Stimulated activated CD8-positive, alpha-beta memory T cell treated with anti-CD3 and anti-CD28 coated beads, Interleukin-7, amount 100 ng/mL, for 24 hours (primary cell): ENCODE measurements at places on chromosomes 13 and 19.

GRCh38 chr13:101291646-101292515 is 124.4 kb downstream of the NALCN start:
- no peak for DNase-seq

GRCh38 chr13:66794340-66795031 is 435.6 kb downstream of the PCDH9 start:
- no peak for DNase-seq

DNA sequence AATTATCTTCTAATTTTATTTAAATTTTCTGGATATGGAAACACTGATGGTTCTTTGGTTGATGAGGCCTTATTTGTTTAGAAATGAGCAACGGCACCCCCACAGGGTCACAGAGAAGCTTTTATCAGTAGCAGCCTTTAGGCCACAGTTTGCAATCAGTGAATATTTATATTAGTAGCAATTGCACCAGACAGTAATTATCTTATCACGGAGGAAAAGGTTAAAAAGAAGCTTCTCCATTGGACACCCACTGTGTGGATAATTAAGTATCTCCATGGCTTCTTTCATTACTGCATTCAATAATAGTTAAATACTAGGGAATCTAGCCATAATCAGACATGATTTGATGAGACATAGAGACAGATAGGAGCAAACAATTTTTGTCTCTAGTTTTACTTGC is 2099.2 kb upstream of the PCDH20 start:
- DNase-seq = no peak

- no peak for DNase-seq
Measured at GRCh38 chr13:26663791-26664190, 96.8 kb downstream of the GPR12 start.

DNA sequence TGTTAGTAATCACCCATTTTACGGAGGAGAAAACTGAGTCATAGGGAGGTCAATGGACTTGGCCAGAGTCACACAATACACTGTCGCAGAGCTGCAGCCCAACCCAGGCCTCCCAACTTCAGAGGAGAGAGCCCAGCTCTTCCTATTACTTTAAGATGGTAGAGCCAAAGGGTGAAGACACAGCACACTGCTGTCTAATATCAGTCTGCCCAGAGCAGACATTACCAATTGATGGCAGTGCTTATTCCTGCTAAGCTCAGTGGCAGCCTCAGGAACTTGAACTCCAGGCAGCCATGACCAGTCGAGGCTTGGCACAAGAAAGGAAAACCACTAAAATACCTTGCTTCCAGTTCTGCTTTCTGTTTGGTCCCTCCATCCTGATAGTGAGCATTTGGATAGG is 18.4 kb downstream of the TMEM150B start:
- no peak for DNase-seq

- DNase-seq = no peak
Measured at GRCh38 chr13:113745059-113745458, 14.0 kb upstream of the TMEM255B start.

DNA sequence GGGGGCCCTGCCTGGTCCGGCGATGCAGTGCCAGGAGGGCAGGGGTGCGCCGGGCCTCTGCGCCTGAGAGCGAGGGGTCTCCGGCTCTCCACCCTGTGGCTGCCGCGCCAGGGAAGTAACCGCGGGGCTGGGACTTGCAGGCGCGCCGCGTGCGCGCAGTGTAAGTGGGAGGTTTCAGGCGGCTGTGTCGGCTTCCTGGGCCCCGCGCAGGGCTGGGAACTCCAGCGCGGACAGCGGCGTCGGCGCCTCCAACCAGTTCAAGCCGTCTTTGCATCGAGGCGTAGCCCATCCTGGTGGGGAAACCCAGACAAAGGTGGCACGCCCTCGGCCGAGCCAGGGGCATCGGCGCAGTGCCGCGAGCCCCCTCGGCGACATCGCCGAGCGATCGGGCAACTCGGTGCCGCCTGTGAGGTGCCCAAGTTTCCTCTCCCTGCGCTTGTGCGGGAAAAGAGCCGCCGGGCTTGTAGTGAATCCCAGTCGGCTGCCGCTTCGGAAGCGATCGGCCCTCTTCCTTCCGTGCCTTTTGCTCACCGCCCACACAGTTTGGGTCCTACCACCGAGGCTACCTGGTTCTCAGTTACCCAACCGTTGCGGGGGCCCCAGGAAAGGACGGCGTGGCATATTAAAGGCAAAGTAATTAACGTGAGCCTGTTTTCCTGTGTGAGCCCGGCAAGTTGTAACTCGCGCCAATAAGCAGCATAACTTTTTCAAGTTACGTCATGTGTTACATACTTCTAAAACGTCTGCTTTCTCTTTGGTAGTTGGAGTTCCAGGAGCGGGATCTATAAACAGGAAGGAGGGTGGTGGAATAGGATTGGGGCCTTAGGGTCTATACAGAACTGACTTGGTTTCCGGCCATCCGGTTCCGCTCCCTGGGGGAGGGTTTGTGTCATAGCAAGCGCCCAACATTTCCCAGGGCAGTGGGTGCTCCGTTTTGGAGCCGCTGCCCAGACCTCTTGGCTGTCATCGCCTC is 1.2 kb downstream of the LRCH1 start:
- peak; percentile 41 for DNase-seq

DNA sequence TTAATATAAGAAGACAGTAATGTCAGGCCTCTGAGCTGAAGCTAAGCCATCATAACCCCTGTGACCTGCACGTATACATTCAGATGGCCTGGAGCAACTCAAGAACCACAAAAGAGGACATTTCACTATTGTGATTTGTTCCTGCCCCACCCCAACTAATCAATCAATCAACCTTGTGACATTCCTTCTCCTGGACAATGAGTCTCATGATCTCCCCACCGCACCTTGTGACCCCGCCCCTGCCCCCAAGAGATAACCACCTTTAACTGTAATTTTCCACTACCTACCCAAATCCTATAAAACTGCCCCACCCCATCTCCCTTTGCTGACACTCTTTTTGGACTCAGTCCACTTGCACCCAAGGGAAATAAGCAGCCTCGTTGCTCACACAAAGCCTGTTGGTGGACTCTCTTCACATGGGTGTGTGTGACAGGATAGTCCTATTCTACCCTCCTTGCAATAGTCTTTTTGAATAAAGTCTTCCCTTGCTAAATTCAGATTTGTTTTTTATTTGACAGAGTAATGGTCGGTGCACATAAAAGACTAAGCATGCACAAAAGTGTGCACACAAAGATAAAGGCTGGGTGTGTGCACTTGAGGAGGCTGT is 14.0 kb downstream of the CD70 start:
- no peak for DNase-seq

DNA sequence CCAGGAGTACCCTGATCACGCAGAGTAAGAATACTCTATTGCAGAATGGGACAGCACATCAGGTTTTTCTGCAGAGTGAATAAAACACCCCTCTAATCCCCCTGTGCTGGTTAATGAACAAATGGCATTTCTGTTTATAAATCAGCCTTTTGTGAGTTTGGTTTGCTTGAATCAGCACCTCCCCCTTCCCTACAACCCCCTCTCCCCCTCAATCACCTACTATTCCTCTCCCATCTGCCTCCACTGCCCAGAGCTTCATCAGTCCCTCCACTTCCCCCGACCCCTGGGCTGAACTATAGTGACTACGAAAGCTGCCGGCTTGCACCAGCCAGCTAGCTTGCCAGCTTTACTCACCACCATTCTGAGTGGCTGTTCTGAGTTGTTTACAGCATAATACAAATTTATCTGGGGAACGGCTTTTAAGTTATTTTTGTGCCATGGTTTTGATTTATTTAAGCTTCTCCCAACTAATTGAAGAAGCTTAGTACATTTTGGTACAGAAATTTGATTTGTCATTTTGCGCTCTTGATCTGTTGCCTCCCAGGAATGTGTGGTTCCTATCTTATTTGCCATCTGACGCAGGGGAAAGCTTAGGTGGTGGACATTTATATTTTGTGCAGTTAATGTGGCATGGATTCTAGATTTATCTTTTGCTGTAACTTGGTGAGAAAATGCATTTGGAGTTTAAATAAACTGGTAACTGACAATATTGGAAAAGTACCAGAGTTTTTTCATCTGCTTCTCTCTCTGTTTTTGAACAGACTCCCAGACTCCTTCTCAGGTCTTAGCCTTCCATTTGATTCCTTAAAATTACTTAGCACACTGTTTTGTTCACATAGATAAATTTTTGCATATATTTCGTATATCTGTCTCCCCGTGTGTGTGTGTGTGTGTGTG is 41.7 kb upstream of the WDFY2 start:
- no peak for DNase-seq

- no peak for DNase-seq
Measured at GRCh38 chr19:55109527-55110291, 7.7 kb downstream of the PPP1R12C start.

GRCh38 chr19:15282311-15282705 is 50.0 kb downstream of the BRD4 start:
- DNase-seq = no peak

- no peak for DNase-seq
Measured at GRCh38 chr13:20274466-20274865, 42.3 kb upstream of the GJB6 start.

- no peak for DNase-seq
Measured at GRCh38 chr19:30896554-30896953, 452.7 kb downstream of the TSHZ3 start.
